ENCODE measurements at places on chromosomes 3 and 15.

GRCh38 chr3:8945890-8946600, 17.2 kb downstream of the RAD18 start:
- DNase-seq = no peak

GRCh38 chr3:16842272-16843270, 42.2 kb upstream of the PLCL2 start:
- DNase-seq = peak; percentile 84

DNA sequence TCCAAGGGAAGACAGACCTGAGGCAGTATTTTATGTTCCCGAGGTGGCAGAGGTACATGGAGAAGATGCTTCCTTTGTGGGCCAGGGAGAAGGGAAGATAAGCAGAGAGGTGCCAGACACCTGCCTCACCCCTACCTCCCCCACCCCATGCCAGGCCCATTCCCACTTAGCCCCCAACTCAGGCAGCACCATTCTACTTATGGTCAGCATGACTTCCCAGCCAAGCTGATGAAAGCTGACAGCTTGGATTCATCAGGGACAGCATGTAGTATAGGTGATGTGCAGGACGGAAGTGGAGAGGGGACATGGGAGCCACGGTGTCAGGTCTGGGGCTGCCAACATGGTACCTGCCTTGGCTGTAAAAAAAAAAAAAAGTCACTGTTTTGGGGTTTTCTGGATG, 57.5 kb upstream of the CSPG4 start:
- DNase-seq = no peak

DNA sequence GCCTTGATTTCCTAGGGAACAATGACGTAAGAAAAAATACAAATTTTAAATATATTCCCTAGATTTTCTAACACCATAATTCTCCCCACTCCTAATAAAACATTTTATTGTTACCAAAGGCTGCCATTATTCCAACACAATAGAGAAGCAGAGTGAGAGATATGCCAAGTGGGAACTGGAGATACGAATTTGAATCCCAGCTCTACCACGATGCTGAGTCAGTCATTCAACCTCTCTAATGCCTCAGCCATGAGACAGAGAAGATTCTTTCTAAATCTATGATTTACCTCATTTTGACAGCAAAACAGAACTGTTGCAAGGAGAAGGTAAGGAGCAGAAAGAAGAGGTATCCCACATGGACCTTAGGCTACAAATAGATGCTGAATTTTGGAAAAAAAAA, 112.5 kb downstream of the IGF2BP2 start:
- no peak for DNase-seq

- no peak for DNase-seq
Measured at GRCh38 chr15:83113881-83114674, 6.6 kb downstream of the TM6SF1 start.

GRCh38 chr3:184842433-184842832, 30.5 kb downstream of the VPS8 start:
- no peak for DNase-seq

- DNase-seq = no peak
Measured at GRCh38 chr15:51097553-51098330, 3.0 kb upstream of the TNFAIP8L3 start.

- DNase-seq = no peak
Measured at GRCh38 chr3:183226333-183226890, 26.6 kb upstream of the B3GNT5 start.

GRCh38 chr3:114452937-114453336, 159.1 kb downstream of the TIGIT start:
- DNase-seq = no peak

- DNase-seq = no peak
Measured at GRCh38 chr3:46661776-46662766, 31.4 kb downstream of the ALS2CL start.

GRCh38 chr3:64187065-64187959, 38.0 kb downstream of the PRICKLE2 start:
- no peak for DNase-seq

- no peak for DNase-seq
Measured at GRCh38 chr15:74646480-74646879, 30.8 kb downstream of the CLK3 start.

GRCh38 chr15:25850154-25851111, 12.7 kb downstream of the ATP10A start:
- peak; percentile 69 for DNase-seq

DNA sequence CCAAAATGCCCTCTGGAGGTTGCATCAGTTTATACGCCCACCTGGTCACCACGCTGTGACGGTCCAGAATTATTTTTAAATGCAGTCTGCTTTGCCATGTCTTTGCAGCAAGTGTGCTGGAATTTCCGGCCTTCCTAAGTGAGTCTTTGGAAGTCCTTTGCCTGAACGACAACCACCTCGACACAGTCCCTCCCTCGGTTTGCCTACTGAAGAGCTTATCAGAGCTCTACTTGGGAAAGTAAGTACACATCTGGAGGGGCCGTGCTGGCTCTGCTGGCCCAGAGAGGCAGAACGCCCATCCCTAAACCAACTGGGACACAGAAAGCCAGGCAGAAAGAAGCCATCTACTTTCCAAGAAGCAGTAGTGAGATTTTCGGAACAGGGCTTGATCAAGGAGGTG, 101.8 kb downstream of the LRRK1 start:
- DNase-seq = no peak

DNA sequence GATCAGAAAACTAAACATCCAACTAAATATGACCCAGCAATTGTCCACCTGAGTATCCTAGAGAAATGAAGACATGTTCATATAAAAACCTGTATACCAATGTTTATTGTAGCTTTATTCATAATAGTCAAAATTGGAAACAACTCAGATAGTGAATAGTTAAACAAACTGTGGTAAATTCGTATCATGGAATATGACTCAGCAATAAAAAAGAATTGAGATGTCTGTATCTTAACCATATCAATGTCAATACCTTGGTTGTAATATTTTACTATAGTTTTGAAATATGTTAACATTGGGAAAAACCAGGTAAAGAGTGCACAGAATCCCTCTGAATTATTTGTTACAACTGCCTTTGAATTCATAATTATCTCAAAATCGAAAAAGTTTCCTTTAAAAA, 159.3 kb upstream of the GAP43 start:
- no peak for DNase-seq

DNA sequence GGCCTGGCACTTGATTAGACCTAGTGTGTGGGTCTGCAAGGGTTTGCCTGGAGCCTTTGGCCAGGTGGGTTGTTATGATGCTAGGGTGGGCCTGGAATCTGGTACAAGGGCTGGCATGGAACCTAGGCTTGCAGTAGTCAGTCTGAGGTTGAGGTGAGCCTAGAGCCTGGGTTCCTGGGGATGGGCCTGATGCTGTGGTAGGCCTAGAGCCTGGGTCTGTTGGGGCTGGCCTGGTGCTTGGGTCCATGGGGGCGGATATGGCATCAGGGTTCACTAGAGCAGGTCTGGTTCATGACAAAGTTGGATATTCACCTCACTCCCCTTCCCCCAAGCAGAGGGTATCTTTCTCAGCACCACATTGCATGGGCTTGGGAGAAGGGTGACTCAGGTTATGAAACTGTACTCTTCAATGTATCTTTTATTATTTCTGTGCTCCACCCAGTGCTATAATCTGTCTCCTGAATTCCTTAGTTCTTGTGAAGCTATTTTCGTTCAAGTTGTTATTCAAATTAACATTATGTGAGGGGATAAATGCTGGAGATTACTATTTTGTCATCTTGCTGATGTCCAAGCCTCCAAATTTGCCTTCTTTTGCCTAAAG, 274.4 kb downstream of the NFKBIZ start:
- no peak for DNase-seq

- DNase-seq = no peak
Measured at GRCh38 chr3:187377842-187378241, 9.7 kb downstream of the RTP4 start.

GRCh38 chr15:98952381-98952803, 55.2 kb downstream of the PGPEP1L start:
- DNase-seq = no peak

DNA sequence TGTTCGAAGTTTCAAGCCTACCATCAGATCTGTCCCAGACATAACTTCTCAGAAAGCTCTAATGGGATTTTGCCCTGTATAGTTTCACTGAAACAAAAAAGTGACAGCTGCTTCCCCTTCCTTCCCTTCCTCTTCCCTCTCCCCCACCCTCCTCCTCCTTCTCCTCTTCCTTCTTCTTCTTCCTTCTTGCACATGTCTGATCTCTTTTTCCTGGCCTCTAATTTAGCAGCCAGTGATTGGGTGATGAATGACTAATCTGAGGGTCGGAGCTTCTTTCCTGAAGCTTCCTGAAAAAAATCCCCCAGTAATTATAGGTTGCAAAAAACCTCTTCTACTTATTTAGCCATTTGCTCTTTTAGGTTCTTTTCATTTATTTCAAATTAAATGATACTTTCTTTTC, 168.7 kb downstream of the POTEB3 start:
- DNase-seq = no peak

DNA sequence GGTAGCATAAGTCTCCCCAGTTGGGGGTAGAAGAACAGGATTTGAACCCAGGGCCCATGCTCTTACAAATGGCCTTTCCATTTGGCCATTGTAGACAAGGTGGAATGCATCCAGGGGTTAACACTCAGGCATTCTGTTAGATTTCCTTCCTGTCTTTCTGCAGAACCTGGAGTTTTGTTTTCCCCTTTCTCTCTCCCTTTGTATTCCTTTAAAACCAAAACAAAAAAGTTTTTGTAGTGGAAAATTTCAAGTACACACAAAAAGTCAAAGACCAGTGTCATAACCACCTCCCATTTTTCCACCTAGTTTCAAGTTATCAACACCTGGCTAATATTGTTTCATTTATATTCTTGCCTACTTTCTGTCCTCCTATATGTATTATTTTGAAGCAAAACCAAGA, 26.0 kb downstream of the FRMD4B start:
- DNase-seq = no peak

- no peak for DNase-seq
Measured at GRCh38 chr15:78751602-78751979, 59.7 kb downstream of the ADAMTS7 start.

DNA sequence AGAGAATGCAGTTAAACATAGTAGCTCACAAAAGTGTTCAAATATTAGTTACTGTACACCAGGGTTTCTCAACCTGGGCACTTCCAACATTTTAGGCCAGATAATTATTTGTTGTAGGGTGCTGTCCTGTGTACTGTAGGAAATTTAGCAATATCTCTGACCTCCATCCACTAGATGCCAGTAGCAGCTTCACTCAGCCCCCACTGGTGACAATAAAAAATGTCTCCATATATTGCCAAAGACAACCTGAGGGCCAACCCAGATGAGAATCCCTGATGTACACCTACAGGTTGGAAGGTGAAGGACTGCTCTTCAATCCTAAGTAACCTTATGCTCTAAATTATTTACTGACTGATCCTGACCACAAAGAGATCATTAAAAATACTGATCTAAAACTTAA, 32.5 kb downstream of the DCUN1D1 start:
- DNase-seq = no peak

DNA sequence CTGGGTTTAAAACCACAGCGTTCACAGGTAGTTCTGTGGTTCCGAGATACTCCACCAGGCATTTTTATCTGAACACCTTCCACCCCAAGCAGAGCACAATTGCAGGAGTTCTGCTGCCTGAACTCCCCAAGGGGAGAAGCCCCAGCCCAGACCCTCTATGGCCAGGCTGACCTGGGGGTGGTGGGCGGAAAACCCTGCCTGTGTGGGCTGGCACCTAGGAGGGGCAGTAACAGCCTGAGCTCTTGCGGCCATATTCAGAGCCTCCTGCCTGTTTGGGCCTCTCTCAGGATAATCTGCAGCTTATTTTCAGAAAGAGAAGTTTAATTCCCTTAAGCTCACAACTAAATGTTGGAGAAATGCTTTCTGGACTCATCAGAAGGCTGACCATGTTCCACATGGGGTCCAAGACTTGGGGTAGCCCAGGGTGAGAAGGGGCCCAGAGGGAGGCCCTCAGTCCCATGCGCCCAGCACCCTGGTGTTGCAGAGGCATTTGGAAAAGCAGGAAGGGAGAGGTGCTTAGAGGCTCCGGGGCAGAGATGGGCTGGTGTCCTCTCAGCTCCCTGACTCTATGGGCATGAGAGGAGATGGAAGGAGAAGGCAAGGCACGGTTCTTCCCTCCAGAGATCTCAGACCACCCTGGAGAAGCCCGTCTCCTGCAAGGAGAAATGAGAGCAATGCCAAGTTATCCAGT, 195.6 kb upstream of the TPM1 start:
- DNase-seq = no peak

DNA sequence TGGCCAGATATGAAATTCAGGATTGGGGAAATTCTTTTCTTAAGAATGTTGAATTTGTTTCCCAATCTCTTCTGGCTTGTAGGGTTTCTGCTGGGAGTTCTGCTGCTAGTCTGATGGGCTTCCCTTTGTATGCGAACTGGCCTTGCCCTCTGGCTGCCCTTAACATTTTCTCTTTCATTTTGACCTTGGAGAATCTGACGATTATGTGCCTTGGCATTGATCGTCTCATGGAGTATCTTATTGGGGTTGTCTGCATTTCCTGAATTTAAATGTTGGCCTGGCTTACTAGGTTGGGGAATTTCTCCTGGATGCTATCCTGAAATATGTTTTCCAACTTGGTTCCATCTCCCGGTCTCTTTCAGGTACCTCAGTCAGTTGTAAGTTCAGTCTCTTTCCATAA, 152.2 kb downstream of the CFAP20DC start:
- no peak for DNase-seq

DNA sequence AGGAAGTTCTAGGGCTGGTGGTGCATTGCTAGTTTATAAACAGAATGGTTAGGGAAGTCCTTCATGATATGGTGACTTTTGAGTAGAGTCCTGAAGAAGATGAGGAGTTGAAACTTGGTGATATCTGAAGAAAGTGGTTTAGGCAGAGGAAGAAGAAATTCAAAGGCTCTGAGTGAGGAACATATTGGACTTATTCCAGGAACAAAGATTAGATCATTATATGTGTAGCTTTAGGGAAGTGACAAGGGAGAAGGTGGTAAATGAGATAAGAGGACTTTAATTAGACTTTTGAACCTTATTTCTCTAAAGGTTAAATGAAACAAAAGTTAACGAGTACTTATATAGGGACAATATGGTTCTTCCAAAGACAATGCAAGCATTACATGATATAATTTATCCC, 286.7 kb downstream of the DOCK3 start:
- DNase-seq = no peak

Data from CD4-positive, alpha-beta T cell treated with Interleukin-6 at 100 ng/mL for 8 hours (primary cell).